CD4-positive, alpha-beta T cell treated with Interleukin-6 for 4 hours (primary cell): ENCODE measurements at places on chromosomes 1 and 21.
A peak's percentile ranks its signal among the peaks of the same experiment; 100 is the strongest.

GRCh38 chr1:8551613-8552489, 233.9 kb downstream of the SLC45A1 start:
- DNase-seq = no peak

DNA sequence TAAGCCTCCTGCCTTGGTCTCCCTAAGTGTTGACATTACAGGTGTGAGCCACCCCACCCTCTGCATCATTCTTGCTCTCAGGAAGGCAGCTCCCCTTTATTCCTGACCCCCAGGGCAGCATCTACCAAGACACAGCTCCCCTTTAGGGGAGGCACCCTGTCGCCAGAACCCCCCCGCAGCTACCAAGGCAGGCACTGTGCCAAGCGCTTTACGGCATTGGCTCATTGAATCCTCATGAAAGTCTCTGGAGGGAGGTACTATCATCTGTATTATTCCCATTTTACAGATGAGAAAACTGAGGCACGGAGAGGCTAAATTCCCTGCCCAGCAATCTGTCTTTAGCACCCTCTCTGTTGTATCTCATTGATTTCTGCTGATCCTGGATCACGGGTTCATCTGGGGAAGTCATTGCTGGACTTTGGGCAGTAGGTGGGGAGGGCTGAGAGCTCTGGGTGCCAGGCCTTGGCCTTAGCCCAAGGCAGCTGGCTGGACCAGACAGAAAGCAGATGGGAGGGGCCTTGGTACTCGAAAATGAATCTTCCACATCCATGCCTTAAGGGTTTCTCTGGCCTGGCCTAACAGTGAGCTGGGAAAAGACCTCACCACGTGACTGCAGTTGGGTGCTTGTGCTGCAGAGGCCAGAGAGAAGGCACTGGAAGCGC, 5.9 kb downstream of the PLOD1 start:
- no peak for DNase-seq

DNA sequence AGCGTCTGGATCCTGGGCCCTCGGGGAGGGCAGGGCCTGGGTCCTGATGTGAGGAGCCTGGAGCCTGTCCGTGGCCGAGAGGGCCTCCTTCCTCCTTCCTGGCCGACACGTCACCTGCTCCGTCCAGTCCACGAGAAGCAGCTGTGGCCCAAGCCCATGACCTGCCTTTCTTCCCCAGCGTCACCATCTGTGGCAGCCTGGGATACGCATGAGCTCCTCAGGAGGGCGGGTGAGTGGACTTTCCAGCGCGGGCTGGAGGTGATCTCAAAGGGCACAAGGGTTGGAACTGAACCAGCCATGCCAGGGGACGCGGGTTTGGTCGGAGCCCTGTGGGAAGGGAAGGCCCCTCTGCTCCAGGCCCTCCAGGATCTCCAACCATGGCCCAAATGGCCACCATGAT, 90.4 kb downstream of the DHRS3 start:
- no peak for DNase-seq

DNA sequence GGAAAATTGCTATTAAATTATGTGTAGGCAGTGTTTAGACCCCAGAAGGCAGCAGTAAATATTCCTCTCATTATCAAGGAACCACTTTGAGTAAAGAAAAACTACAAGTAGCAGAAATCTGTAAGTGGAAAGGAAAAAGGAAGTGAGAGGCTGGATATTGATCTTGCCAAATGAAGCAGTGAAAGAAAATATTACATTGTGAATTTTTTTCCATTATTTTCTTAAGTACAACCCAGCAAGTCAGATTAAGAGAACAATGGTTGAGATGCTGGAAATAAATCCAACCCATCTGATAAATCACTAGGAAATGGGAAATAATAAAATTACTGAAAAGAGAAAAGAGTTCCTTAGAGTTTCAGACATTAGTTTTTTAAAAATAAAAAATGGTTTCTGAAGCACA, 106.7 kb downstream of the HMCN1 start:
- DNase-seq = no peak

DNA sequence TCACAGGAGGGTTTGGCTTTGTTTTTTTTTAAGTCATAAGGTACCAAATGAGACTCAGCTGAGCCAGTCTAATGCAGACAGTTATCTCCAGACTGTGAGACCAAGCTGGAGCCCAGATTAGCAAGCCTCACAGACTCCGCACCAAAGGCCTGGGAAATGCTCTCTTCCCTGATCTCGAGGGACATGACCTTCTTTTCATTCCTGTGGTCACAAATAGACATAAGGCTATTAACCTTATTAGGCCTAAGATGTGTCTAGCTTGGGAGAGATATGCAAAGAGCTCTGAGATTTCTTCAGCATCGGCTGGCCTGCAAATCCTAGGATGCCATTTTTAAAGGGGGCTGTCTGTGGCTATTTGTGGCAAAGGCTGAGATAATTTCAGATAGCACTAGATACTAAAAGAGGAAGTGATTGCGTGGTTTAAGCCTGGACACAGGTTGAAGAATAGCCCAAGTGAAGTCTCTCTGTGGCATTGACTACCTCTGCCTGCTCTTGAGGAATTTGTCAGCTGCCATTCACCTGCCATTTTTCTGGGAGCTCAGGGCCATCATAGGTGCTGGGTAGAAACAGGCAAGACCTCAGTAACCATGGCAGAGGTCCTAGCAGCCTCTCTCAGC, 301.3 kb downstream of the SIPA1L2 start:
- no peak for DNase-seq

DNA sequence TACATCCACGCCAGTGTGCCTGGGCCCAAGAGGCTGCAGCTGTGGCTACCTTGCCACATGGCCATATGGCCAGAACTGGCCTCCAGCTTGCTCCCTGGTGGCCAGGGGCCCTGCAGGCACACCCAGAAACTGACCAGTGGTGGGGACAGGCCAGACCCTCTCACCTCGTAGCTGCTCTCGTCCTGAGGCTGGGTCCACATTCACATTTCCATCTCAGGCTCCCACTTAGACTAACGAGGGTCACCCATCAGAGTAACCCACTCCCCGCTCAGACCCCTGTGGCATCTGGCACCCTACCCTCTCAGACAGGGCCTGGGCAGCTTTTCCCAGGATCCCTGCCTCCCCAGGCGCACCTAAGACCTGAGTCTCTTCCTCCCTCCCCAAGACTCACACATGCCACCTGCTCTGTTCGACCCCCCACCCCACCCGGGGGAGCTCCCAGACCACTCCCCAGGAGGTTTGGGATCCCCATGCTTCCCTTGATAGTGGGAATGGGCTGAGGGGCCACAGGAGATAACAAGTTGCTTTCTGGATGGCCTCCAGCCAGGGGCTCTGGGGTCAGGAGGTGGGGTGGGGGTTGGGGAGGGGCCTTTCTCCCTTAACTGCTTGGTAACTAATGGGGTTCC, 21.3 kb upstream of the RNU1-4 start:
- DNase-seq = no peak

DNA sequence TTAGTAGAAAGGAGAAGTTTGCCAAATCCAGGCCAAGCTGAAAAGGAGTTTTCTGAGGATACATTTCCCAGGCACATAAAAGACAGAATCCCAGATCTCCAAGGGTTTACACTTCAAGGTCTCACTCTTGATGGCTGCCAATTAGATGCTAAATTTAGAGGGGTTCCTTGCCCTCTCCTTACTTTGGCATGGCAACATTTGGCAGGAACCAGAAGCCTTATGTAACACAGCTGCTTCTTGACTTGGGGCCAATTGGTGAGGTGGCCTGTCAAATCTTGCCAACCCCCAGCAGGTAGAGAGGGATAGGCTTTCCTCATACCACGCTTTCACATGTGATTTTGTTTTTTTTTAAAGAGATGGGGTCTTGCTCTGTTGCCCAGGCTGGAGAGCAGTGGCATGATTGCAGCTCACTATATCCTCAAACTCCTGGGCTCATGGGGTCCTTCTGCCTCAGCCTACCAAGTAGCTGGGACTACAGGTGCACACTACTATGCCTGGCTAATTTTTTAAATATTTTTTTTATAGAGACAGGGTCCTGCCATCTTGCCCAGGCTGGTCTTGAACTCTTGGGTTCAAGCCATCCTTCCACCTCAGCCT, 25.2 kb upstream of the NKAIN1 start:
- no peak for DNase-seq

GRCh38 chr1:174880171-174880570, 119.6 kb upstream of the CACYBP start:
- DNase-seq = no peak

- peak; percentile 52 for DNase-seq
Measured at GRCh38 chr1:206911064-206911663, 10.6 kb downstream of the FCMR start.

DNA sequence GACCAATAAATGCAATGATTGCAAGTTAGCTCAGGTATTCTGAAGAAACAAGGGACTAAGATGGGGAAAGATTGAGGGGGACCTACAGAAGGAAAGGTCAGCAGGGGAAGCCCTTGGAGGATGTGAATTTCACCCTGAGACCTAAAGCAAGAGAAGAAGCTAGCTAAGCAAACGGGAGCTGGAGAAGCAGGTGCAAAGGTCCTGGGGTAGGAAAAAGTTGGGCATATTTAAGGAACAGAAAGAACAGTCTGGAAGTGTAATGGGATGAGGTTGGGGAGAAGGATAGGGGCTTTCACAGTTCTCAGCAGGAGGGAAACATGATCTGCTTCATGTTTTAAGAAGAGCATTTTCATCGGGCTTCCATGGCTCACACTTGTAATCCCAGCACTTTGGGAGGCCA, 89.7 kb upstream of the SLC45A1 start:
- no peak for DNase-seq

GRCh38 chr21:43781846-43782245, 5.7 kb upstream of the CSTB start:
- DNase-seq = no peak

DNA sequence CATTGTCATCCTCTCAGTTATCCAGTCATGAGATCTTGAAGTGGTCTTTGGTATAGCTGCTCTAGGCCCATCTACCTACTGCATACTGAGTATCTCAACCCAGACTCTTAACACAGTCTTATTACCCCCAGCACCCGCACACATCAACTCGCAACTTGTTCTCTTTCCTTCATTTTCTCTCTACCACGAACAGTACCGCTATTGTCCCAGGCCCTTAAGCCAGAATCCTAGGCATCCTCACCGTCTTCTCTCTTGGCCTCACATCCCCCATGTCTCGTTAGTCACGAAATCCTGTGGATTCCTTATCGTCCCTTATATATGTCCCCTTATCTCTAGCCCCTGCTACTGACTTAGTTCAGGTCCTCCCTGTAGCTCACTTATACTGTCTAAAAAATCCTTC, 126.4 kb downstream of the TMEM53 start:
- no peak for DNase-seq

DNA sequence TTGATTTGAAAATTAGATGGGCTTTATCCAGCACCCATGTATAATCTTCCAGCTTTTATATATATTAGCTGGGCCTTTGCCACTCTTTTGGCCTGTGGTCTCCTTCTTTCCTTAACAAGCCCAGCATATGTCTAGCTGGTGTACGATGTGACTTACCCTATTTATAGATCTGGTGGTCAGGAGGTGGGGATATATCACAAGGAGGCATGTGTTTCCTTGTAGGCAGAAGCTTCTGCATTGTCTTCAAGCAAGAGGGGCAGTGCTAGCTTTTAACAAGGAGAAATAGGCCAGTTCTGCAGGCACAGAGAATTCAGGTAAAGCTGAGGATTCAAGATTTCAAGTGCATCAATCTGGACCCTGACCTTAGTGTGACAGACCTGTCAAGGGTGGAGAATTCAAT, 38.0 kb upstream of the DNASE2B start:
- DNase-seq = no peak

GRCh38 chr1:68442822-68443556, 6.8 kb downstream of the RPE65 start:
- no peak for DNase-seq

GRCh38 chr1:178031856-178032320, 62.0 kb upstream of the RASAL2 start:
- DNase-seq = no peak

- DNase-seq = no peak
Measured at GRCh38 chr1:201316556-201316955, 33.2 kb downstream of the PKP1 start.

GRCh38 chr1:182617734-182618351, 13.7 kb upstream of the RGS16 start:
- DNase-seq = no peak

DNA sequence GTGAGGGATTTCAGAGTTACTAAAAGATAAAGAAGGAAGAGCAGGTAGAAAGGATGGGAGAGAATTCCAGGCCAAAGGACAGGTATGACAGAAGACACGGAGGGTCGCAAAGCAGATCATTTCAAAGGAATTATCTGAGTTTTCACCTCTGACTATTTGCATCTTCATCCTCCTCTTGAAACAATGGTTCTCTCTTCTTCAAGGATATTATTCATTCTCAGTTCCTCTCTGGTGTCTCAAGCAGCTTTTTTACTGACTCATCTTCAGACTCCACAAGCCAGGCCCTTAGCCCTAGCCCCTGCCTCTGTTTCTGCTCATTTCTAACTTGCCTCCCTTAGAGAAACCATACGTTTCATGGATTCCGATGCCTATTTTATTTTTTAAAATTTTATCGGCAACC, 15.0 kb downstream of the DDX59 start:
- no peak for DNase-seq

- DNase-seq = peak; percentile 65
Measured at GRCh38 chr1:37473431-37474045, 842 bp upstream of the ZC3H12A start.

DNA sequence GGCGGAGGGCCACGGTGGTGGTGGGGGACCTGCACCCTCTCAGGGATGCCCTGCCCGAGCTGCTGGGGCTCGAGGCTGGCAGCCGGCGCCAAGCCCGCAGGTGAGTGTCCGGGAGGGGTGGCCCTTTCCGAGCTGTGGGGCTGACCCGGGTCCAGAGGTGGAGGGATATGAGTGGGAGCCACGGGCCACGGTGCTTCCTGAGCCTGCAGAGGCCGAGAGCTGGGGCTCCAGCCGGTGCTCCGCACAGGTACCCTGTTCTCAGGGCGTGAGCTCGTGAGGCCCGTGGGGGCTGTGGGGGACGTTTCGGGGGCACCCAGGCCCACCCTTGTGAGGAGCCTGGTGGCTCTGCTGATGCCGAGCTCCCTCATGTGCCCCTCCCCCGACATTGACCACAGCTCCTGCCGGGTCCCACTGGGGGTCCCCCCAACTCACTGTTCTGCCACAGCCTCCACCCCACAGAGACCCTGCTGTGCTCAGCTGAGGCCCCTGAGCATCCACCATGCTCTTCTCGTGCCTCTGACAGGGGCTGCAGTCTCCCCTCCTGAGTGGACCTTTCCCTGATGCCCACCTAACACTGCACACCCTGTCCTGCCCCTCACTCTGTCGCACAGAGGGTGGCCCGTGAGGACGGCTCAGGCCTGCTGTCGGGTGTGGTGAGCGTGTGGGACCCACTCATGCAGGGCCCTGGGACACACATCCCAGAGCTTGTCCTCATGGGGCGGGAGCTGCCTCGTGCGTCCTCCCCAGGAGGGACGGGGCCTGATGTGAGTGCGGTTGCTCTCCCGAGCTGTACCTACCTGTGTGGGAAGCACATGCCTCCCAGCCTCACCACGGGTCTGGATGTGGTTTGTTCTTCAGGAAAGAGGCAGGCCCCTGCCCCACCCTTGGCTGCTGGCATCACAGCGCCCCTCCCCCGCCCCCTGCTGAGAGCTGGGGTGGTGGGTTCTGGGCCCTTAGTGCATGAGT, 27.5 kb downstream of the SLX9 start:
- no peak for DNase-seq

GRCh38 chr1:158649052-158649451, 37.5 kb downstream of the SPTA1 start:
- DNase-seq = no peak

GRCh38 chr1:60875138-60875537, 207.2 kb upstream of the NFIA start:
- no peak for DNase-seq

- no peak for DNase-seq
Measured at GRCh38 chr1:231059566-231060193, 19.6 kb upstream of the FAM89A start.
